Stimulated activated CD8-positive, alpha-beta memory T cell treated with anti-CD3 and anti-CD28 coated beads, Interleukin-4, amount 100 ng/mL, for 1 hour (primary cell): ENCODE measurements at places on chromosomes 6 and 20.

GRCh38 chr20:38214256-38215193 is 46.0 kb downstream of the KIAA1755 start:
- no peak for DNase-seq

DNA sequence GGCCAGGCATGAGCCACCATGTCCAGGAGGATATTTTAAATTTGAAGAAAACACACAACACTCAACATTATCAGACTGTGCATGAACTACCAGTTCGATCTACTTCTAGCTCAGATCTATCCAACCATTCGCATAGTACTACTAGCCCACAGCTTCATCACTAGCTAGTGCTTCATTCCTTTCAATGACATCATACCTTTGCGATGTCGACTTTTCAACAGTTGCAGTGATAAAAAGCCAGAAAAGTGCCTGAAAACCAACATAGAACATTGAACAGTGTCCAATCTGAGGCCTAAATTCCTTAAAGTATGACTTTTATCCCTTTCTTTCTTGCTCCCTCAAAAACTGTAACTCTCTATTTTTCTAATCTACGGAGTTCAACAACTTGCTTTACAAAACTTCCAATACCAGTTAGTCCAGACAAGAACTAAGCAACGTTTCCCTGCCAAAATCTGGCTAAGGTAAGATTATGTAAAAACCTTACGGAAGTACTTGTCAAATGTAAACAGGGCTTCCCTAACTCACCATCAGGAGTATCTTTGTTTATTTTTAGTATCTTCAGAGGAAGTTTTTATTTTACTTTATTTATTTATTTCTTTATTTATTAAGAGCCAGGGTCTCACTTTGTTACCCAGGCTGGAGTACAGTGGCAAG is 434.0 kb upstream of the JARID2 start:
- no peak for DNase-seq

- DNase-seq: no peak
Observed at GRCh38 chr20:63130658-63131577, 85.0 kb downstream of the YTHDF1 start.

GRCh38 chr20:20827992-20828597 is 115.7 kb upstream of the RALGAPA2 start:
- no peak for DNase-seq

GRCh38 chr6:13141387-13141786 is 186.9 kb downstream of the TBC1D7 start:
- no peak for DNase-seq

DNA sequence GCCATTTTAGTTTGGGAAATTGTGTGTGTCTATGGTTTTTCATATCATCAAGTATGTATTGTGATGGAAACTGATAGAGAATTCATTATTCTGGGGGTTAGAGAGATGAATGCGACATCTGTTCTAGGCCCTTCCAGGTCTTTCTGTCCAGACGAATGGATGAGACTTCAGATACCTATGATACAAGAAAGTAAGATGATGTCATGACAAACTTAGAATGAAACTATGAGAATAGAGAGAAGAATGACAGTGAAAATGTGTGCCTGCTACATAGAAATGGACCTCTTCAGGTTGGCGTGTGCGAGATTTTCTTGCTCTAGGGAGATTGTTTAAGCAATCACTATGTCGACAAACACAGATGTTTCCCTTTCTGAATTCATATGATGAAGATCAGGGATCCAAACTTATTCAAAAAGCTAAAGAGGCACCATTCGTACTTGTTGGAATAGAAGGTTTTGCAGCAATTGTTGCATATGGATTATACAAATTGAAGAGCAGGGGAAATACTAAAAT is 76.1 kb downstream of the SCAND1 start:
- DNase-seq: no peak

DNA sequence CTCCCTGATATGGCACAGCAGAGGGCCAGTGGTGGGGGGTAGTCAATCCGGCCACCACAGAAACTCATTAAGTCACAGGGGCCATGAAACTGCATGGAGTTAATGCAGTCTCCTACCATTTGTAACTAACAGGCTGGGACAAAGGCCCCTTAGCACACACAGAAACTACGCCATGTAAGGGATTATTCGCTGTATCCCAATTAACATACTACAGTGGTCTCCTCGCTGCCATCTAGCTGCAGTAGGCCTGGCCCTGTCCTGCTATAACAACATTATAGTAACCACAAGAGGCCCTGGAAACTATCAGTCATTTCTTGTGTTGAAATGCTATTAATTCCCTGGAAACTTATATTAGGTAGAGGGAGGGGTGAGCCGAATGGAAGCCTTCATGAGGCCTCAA is 72.3 kb upstream of the CCN2 start:
- no peak for DNase-seq

GRCh38 chr6:169972736-169973135 is 221.3 kb downstream of the ERMARD start:
- no peak for DNase-seq

- no peak for DNase-seq
Observed at GRCh38 chr20:45060294-45060693, 40.6 kb downstream of the KCNS1 start.

DNA sequence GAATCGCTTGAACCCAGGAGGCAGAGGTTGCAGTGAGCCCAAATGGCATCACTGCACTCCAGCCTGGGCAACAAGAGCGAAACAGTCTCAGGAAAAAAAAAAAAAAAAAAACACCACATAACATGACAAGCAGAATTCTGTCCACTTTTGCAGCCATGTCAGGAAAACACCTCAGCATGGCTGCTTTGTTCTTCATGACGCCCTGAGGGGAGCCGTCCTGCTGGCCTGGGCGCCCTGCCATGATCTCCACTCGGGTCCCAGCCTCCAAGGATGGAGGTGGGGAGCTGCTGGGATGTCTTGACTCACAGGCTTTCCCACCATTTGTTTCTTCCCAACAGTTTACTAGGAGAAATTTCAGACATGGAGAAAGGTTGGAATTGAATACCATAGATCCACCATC is 42.2 kb downstream of the SNX9 start:
- DNase-seq: no peak

GRCh38 chr6:11969092-11969491 is 43.0 kb upstream of the HIVEP1 start:
- no peak for DNase-seq

- DNase-seq: no peak
Observed at GRCh38 chr6:149254253-149254652, 63.3 kb upstream of the TAB2 start.

DNA sequence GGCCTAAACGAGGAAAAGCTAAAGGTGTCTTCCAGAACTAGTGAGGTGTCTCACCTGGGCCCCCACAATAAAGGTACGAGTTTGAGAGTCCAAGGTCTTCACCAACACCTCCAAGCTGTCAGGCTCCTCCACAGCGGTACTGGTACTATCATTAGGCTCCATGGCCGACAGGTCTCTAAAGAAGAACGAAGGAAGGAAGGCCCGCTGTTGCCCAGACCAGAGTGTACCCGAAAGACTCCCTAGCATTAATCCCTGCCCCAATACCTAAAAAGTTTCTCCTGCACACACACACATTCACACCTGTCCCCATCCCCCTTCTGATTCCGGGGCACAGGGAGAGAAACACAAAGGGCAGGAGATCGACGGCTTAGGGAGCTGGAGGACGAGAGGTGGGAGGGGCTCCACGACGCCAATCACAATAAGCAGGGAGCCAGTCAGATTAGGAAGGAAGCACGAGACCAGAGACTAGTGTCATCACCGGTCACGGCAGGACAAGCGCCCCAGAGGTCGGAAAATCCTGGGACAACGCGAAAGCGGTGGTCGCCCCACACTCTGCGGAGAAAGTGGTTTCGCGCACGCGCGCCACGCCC is 764 bp downstream of the BAG6 start:
- DNase-seq: no peak

GRCh38 chr6:161534264-161534873 is 260.5 kb upstream of the AGPAT4 start:
- DNase-seq: no peak

DNA sequence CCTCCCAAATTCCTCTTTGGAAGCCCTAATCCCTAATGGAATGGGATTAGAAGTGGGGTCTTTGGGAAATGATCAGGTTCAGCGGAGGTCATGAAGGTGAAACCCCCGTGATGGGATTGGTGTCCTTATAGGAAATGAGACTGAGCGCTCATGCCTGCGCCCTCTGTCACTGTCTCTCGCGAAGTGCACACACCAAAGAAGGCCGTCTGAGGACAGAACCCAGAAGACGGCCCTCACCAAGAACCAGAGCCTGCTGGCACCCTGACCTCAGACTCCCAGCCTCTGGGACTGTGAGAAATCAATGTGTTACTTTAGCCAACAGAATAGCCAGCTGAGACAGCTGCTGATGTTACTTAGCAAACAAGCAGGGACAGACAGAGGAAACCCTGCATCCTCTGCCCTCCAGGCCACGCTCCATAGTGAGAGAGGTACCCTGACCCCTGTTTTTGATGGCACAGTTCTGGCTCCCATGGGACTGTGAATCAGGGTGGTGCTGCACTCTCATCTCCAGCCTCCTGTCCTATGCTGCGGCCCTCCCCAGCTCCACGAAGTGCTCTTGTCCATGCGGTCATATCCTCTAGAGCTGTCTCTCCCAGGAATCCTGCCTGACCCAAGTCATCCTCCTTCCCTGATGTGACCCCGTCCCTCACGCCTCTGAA is 369.3 kb downstream of the ZFAND3 start:
- no peak for DNase-seq

DNA sequence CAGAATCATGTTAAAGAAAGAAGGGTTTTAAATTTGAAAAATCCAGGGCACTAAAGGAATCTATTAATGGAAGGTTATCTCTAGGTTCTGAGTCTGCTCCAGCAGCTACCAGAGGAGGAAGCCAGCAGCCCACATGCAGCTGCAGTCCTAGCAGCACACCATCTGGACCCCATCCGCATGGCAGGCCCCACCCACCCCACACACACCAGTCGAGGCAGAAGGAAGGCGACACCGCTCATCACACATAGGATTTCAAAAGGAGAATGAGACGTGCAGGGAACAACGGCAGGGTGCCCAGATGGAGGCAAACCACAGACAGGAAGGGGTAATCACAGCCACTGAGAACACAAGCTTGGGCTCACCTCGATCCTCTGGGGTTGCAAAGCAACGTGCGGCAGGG is 78.9 kb downstream of the GINS1 start:
- no peak for DNase-seq

- no peak for DNase-seq
Observed at GRCh38 chr20:37827605-37828004, 75.3 kb upstream of the VSTM2L start.

DNA sequence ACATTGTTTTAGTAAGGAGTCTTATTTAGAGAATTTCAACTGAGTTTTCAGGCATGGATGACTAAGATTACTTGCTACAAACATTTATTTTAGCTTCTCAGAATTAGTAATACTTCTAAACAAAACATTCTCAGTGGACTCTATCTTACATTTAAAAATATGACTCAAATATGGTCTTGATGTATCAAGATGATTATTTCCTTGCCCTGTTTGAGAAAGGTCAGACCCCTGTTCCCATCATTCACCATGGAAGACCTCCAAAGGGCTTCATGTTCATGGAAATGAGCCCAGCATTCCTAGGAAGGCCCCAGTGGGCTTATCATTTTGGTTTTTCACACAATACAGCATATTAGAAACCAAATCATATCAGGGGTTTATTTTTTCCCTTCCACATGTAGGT is 24.6 kb upstream of the TRPC4AP start:
- DNase-seq: no peak

DNA sequence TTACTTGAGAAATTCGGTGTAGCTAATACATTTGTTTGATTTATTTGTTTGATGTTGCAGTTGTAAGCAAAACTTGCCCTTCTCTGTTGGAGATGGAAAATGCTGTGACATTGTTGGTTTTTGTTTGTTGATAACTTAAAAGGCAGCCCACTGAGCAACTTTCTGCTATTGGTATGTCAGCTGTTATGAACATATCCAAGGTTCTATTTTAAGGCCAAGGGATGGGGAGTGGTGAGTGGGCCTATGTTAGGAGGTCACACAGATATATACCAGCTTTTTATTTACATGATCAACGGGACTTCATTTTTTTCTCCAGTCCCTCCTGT is 5.7 kb downstream of the QKI start:
- DNase-seq: no peak

GRCh38 chr6:33667776-33668175 is 43.7 kb downstream of the UQCC2 start:
- no peak for DNase-seq

DNA sequence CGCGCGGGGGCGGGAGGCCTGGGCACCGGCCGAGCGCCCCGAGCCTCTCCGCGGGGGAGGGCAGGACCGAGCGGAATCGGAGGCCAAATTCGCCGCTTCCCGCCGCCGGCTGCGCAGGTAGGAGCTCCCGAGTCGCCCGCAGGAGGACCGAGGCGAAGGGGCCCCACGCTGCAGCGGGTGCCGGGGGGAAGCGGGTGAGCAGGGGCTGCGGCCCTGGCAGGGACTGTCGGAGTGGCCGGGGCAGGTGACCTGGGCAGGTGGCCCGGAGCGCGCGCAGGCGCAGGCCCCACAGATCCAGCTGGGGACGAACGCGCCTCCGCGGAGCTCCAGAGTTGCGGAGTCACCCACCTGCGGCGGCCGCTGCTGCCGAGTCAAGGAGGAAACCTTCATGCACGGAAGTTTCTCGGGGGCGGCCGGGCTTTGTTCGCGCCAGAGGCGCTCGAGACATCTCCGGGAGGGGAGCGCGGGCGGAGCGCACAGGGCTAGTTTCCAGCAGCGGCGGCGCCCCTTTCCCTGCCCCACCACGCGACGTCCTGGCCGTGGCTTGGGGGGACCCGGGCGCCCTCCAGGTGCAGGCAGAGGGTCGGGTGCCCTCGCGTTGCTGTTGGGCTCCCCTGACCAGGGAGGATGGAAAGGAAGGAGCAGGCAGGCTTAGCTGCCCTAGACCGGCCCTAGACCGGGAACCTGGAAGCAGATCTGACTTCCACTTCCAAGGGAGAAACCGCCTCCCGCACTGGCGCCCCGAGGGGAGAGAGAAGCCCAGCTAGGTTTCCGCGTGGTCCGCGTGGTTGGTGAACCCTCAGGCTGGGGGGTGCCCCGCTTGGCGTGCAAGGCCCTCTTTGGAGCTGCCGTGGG is 590 bp downstream of the SLCO4A1 start:
- DNase-seq: no peak

GRCh38 chr6:162416307-162416706 is 311.3 kb downstream of the PRKN start:
- no peak for DNase-seq

DNA sequence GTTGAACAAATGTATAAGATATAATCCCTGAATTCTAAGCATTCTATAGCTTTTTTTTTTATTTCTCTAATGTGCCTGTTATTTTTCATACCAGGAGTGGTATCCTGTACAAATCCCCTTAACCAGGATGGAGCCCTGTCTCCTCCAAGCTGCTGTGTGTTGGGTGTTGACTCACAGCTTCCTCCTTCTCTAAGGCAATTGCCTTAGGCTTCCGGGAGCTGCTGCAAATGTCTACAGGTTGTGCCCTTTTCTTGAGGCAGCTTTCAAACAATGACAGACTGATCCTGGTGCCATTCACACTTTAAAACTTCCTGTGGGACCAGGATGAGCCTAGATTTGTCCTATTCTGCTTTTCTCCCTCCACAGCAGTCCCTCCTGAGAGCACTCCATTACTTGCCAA is 173.2 kb downstream of the BTBD3 start:
- no peak for DNase-seq
